HT-29 (cell line): ENCODE measurements at places on chromosomes 16 and 17.

DNA sequence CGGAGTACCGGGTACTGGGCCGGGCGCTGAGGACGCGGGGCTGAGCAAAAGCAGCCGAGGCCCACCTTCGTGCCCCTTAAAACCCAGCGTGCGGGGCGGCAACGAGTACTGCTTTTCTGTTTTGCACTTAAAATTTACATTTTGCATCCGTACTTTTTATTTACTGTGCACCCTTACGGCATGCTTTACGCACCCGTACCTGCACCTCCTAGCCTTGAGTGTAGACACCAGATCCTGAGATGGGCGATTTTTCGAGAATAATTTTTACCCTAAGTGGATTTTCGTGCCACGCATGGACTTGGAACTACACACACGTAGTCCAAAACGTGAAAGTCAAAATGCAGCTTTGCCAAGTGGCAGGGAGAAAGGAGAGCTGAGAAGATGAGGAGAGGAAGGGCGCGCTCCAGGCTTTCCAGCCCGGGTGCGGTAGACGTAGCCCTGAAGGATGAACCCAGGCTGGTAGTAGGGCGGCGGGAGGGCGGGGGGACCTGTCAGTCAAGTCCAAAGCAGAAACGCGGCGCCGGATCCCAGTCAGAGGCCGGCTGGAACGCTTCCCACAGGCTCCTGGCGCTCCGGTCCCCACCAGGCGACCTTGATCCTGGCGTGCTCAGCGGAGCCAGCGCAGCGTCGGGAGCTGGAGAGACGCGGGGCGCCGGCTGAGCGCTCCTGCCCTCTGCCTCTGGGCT lies 1.2 kb upstream of the CBLN1 start:
- no peak for DNase-seq

DNA sequence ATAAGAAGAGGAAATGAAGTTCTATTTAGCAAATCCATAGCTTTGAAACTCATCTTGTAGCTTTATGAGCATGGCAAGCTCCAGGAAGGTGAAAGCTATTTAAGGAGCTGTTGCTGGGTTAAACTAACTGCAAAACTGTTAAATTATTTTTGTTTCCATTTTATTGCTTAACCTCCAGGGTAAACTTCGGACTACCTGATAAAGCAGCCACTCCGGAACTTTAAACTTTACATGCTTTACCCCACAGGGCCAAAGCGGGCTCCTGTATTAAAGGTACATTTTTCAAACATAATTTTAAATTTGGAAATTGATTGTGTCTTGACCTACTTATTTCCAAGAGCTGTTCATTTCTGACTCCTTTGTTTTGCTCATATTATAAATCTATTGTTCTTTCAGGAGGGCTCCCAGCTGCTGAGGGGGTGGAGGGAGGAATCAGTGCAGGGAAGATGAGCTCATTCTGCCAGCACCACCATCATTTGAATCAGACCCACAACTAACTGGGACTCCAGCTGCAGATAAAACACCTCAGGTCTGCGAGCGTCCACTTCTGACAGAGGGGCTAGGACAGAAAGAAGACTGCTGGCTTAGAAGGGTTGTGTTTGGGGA lies 157.9 kb downstream of the IRX3 start:
- DNase-seq = no peak

GRCh38 chr16:83666449-83666848 lies 141.3 kb upstream of the HSBP1 start:
- DNase-seq = no peak

GRCh38 chr17:12415031-12415430 lies 250.7 kb upstream of the MYOCD start:
- DNase-seq = peak; percentile 4

GRCh38 chr17:74212913-74213791 lies at the start of gene TTYH2:
TSS of gene TTYH2 (plus strand) at chr17:74213571. CDS start at chr17:74213588, 17 bp downstream.
- DNase-seq = peak; percentile 80

DNA sequence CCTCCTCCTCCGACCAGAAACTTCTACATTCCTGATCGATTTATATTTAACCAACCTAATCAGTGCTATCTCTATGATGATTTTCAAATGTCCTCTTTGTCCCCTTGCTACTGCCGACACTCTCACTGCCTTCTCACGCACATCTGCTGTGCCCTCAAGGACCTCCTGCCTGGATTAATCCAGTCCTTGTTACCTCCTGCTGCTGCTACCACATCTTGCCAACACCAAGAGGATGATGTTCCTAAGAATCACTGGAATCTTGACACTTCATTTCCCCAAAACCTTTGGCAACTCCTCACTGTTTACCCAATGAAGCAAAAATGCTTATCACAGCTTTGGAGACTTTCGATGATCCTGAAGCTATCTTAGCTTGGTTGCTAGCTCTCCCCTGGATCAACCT lies 287.3 kb upstream of the AXIN2 start:
- DNase-seq = no peak

DNA sequence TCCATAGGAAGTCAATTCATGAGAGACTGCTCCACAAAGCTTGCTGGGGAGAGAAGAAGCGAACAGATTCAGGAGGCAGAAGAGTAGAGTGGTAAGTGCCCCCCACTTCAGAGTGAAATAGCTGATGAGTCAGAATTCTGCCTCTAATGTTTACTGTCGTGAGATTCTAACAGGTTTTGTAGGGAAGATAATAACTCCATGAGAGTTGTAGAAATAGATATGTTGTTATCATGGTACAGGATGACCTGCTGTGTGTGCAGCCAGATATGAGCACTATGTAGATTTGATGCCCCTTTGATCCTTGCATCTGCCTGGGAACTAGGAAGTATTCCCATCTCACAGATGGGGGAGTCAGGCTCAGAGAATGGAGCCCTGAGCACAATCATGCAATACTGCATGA lies 502.4 kb upstream of the CDH11 start:
- no peak for DNase-seq

DNA sequence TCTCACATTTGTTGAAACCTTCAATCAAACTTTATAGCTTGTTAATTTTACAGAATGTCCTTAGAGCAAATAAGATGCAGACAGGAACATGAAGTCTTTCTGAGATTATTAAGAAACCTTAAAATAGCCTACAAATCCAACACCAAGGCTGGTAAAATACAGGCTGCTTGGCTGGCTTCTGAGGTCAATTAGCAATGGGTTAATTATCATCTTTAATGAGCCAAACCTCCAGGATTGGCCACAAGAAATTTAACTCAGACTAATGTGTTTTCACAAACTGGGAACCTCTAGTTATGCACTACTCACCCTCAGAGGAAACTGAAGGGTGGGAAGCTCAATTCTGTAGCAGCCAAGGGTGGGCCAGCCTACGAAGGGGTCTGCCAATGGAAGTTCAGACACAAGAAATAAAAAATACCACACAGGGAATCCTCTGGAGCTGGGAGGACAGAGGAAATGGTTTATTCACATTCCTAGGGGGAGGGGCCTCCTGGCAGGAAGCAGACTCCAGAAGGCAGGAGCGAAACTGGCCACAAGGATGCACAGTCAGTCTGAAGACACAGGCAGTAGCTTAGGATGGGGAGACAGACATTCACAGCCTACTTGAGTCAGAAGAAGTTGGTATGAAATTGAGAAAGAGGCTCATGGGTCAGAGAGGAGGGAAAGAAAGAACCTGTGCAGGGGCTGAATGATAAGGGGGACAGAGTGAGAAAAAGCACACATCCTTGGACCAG lies 36.1 kb downstream of the HIC1 start:
- DNase-seq = no peak

- DNase-seq = no peak
These were observed 86.7 kb upstream of the GSE1 start for GRCh38 chr16:85526185-85526974.

DNA sequence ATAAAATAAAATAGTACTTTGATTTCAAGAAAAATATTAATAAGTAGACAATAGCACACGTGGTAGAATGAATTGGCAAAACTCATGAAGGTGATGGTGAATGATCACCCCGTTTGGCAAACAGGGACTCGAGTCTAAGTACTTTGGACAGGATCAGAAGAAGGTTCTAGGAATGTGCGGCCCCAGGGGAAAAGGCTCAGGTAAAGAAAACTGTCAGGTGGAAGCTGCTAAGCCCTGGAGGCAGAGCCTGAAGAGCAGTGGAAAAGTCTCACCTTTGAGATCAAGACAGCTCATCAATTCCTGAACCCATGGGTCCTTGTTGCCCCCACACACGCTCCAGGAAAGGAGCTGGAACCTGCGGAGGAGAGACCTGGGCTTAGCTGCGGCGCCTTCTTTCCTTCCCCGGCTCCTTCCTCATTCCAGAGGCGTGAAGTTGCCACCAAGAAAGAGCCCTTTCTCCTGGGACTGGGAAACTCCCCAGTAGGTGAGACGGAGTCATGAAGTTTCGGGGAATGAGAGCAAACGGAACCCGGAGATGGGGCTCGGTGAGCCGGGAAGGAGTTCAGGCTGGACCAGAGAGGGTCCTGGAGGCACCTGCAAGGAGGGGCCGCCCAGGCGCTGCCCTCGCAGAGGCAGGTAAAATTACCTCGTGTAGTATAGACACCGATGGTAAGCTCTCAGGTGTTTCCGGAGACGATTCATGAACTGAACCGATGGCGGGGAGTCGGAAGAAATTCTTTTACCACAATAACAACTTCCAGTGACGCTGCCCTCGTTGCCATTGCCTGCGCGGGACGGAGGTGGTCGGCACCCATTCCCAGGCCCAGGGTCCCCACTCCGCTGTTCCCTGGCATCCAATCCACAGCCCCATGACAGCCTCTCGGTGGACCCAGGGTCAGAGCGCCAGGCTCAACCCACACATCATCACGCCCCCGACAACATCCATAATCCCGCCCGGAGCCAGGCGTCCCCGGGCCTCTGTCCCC lies 1.2 kb upstream of the ZMYND15 start:
- peak; percentile 59 for DNase-seq

DNA sequence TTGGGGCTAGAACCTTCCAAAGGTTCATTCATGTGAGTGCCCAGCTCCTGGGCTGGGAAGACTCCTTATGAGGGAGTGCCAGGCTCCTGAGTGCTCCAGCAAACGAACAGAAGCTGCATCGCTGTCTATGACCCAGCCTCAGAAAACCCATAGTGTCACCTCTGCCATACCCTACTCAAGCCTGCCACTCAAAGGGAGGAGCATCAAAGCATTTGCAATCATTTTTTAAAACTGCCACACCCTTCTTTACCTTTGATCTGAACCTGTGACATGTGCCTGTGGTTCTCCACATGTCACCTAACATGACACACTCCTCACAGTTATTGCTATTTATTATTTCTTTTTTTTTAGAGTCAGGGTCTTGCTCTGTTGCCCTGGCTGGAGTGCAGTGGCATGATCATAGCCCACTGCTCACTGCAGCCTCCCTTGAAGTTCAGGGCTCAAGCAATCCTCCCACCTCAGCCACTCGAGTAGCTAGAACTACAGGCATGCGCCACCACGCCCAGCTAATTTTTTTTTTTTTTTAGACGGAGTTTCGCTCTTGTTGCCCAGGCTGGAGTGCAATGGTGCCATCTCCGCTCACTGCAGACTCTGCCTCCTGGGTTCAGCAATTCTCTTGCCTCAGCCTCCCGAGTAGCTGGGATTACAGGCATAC lies 7.3 kb upstream of the KDM8 start:
- DNase-seq = no peak

GRCh38 chr16:57915811-57916488 lies 55.0 kb downstream of the CNGB1 start:
- DNase-seq = no peak

DNA sequence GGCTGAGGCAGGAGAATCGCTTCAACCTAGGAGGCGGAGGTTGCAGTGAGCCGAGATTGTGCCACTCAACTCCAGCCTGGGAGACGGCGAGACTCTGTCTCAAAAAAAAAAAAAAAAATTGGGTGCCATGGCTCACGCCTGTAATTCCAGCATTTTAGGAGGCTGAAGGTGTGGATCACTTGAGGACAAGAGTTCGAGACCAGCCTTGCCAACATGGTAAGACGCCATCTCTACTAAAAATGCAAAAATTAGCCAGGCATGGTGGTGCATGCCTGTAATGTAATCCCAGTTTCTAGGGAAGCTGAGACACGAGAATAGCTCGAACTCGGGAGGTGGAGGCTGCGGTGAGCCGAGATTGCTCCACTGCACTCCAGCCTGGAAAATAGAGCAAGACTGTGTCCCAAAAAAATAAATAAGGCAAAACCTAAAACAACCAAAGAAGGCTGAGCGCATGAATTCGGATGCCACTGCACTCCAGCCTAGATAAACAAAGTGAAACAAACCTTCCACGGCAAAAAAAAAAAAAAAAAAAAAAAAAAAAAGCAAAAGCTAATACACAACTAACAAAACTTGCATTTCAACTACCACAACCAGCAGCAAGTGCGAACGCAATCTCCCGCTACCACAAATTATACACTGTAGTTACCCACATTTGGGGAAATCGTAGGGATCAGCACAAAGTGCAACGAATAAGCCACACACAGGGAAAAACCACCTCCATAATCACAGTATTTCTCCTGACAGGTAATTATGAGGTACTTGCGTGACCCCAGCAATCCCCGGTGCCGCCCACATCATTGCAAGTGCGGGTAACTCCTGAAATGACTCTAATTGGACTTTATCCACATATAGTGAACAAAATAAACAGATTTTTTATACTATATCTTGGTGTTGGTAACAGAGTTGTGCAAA lies 25.6 kb downstream of the TEX14 start:
- no peak for DNase-seq

DNA sequence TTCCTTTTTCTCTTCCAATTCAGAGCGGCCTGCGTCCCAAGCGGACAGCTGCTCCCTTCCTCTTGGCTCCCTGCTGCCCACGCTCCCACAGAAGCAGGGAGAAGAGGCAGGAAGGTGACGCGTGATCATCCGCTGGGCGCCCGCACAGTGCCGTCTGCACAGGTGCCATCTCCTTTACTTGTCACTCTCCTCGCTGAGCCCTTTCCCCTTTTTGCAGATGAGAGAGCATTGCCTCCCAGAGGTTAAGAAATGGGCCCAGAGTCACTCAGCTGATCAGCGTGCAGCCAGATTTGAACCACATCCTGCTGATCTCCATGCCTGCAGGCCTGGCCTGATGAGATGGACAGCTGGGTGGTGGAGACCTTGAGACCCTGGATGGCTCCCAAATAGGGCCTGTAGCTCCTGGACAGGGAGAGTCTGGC lies 299.8 kb downstream of the SEC14L1 start:
- DNase-seq = no peak

- DNase-seq = peak; percentile 64
These were observed 6.7 kb downstream of the CAMTA2 start for GRCh38 chr17:4980644-4981216.

DNA sequence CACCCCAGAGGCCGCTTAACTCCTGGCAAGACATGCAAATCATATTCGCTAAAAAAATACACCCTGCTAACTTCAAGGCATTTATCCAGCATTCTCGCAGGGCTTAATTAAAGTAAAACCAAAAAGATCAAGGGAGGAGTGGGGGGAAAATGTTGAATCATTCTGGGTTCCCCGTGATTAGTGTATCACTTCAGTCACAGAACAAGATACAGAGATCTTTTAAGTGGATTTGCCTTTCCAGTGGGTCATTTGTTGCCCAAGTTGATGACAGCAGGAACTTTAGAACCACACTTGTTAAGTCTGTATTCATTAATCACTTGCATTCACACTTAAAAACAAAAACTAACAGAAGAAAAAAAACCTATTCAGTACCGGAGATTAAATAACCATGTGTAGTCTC lies 17.3 kb downstream of the CRYBA1 start:
- no peak for DNase-seq

DNA sequence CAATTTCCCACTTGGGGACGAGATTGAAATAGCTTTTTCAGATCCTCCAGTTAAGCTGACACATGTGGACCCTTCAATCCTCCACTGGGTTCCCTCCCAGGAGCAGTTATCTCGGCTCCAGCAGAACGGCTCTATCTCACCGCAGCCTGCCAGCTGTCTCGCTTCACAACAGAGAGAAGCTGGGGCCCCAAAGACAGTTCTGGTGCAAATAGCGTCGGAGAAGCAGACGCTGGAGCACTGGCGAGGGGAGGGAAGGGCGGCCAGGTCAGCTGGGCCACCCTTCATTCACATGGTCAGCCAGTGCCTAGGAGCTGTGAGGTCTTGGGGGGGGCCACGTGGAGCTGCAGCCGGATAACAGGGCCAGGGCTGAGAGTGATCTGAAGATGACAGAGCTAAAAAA lies 141.3 kb upstream of the SDK2 start:
- no peak for DNase-seq
